AG04450 (cell line): ENCODE measurements at places on chromosomes 3 and 15.

DNA sequence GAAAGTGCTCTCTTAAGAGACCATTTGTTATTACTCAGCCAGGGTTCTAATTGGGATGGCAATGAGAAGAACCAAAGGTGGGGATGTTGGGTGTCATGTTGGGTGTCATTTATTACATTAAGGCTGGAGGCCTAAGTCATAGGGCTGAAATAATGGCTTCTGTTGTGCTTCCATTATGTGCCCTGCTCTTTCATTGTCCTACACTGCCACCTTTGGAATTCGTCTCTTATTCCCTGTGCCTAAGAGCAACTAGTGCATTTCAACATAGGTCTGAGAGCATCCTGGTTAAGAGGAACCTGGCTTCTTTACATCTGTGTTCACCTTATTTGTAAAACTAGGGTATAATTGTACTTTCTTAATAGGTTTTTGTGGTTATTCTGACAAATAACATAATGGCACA lies 32.2 kb downstream of the RIOX2 start:
- no peak for DNase-seq

- DNase-seq, result no peak
Measured at GRCh38 chr3:182303169-182303568, 490.1 kb upstream of the ATP11B start.

DNA sequence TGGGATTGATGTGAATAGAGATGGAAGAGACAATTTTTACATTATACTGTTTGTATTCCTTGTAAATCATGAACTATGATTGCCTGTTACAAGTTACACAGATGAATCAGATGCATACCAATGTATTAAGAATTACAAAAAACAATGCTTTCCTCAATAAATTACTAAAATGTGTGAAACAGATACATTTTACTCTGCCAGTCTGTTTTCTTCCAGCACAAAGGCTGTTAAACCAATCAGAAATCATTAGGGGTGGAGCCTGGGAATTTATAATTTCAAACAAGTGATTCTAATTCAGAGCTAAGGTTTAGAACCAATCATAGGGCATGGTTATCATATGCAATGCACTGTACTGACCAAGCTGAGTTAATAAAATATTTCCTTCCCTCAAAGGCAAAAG lies 21.8 kb upstream of the ANKRD28 start:
- DNase-seq, result no peak

- no peak for DNase-seq
Measured at GRCh38 chr15:33027306-33028035, 167.0 kb downstream of the FMN1 start.

DNA sequence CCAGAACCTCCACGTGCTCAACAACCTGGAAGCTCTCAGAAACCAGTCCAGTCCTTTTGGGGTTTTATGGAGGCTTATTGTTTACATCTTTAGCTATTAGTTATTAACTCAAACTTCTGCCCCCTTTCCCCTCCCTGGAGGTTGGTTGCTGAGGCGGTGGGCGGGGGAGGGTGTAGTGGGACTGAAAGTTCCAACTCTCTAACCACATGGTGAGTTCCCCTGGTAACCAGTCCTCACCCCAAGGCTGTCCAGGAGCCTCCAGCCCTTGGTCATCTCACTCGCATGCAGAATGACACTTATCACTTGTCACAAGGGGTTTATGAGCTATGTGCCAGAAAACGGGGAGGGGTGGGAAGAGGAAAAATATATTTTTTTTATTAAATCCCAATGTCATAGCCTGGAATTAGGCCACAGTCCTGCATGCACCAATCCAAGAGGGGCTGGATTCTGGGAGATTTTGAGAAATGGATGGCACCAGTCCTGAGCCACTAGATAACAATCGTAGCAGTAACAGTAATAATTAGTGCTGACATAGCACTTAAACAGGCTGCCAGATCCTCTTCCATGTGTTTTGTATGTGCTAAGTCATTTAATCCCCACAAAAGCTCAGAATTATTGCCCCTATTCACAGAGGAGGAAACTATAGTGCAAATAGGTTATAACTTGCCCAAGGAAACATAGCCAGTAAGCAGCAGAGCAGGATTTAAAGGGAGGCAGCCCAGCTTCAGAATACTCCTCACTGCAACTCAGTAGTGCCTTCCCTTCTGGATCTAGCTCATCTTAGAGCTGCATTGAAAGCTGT lies 85.7 kb downstream of the CRYGS start:
- DNase-seq, result no peak

DNA sequence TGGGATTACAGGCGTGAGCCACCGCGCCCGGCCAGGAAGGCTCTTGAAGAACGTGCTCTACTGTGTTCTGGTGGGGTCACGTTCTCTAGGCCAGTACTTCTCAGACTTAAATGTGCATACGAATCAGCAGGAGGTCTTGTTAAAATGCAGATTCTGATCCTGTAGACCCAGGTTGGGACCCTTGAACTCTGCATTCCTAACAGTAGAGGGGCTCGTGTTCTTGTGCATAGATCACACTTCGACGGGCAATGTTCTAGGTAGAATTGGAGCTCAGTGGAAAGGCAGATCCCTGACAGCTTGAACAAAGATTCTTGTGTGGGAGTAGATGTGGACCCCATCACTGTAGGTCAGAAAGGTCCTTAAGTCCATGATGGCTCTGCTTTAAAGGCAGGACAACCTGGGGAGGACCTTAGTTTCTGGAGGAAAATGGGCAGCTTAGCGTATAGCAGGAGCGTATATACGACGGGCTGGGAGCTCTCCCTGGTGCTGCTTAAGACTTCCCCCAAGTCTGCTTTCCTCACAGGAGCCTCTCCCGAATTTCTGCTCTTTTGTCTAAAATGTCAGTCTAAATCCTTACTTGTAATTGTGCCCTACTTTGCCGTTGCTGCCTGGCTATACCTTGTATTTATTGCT lies 16.9 kb upstream of the FAM81A start:
- no peak for DNase-seq

GRCh38 chr15:89335298-89336041 lies 846 bp upstream of the POLG start:
- DNase-seq, result no peak

DNA sequence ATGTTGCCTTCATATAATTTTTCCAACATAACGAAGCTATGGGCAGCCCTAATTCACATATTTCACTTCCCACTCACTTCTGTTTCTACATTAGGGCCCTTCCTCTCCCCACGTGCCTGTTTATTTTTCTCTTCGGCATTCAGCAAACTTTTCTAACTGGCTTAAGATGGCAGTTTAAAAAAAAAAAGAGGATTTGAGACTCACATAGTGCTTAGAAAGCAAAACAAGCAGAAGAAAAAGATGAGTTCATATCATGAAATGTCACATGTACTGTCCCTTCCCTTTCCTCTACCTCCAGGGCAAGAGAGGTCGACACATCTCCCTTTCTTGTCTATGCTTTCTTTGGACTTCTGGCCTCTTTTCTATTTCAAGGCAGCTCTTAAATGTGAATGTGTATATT lies 30.6 kb downstream of the SLC49A4 start:
- DNase-seq, result no peak

DNA sequence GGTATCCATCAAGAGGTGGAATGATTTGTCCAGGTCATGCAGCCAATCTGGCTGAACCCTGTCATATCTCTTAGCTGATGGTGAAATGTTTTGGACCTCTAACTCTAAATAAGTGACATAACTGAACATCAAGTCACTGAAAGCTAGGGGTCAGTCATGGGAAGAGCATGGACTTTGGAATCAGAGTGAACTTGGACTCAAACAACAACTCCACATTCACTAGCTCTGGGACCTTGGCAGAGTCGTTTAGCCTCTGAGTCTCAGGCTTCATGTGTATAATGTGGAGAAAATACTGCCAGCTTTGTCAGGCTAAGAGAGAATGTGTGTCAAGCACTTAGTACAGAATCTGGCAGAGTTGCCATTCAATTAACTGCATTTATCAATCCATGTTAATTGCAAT lies 557.8 kb upstream of the CFAP20DC start:
- DNase-seq, result no peak

DNA sequence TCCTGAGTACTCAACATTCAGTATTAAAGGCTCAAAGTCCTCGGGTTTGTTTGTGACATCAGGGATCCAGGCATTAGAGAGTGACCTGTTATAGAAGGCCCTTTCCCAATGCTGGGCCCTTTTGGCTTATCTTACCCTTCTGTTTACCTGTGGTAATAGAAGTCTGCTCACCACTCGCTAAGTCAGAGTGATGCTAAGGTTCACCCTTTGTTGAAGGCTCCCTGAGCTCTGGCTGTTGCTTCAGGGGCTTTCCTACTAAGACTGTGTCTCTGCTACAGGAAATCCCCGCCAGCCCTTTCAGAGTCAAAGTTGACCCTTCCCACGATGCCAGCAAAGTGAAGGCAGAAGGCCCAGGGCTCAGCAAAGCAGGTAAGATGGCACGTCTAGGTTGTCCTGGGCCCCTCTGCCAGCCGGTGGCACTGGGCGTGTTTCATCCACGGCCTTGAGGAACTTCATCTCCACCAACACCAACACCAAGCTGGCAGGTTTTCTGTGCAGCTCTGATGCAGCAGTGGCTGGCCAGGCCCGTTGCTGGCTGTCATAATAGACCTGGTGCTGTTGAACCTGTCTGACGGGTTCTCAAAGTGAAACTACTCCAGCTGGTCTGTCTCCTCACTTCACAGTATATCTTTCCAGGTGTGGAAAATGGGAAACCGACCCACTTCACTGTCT lies 99.1 kb downstream of the DNASE1L3 start:
- no peak for DNase-seq

DNA sequence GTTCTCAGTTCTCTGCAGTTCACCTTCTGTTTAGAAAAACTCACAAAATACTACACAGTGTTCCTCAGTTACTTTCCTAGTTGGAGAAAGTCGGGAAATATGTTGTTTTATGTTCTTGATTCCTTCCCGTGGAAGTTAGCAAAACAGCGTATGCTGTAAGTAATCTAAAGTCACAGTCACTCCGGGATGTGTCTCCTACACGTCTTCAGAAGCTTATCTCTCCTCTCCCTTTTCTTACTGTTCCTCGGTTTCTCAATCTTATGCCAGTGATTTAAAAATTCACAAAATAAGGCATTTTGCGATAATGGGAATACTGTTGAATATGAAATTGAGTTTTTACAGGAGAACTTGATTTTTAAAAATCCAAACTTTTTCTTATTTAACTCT lies 1.7 kb downstream of the HEG1 start:
- no peak for DNase-seq

DNA sequence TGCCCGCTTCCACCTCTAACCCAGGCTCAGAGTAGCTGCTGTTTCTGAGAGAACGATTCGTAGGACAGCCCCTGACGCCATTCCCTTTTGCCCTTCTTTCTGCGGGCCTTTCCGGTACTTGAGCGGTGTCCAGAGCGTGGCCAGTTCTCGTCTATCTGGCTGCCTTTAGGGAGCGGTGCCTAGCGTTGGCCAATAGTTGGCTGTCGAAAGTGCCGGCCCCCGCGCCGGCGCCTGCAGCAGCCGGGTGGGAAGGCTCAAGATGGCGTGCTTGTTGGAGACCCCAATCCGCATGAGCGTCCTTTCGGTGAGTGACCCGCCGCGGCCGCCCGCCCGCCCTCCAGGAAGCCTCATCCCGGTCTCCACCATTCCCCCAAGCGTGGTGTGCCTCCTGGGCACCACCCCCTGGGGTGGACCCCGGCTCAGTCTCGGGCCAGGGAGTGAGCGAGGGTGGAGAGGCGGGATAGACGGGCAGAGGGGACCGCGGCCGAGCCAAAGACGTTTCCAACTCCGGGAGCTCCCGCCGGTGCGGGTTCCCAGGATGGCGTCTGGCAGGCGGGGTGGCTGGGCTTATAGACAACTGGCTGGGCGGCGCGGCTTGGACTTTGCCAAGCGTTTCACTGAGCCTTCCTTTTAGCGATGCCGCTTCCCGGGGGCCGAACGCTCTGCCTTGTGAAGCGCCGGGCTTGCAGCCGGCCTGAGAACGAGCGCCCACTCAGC lies at the start of gene ARMC8:
Gene ARMC8 (plus strand): TSS at position 6 of the 717 bp plus-strand sequence. CDS start 254 bp downstream, at position 260.
- DNase-seq, result no peak

DNA sequence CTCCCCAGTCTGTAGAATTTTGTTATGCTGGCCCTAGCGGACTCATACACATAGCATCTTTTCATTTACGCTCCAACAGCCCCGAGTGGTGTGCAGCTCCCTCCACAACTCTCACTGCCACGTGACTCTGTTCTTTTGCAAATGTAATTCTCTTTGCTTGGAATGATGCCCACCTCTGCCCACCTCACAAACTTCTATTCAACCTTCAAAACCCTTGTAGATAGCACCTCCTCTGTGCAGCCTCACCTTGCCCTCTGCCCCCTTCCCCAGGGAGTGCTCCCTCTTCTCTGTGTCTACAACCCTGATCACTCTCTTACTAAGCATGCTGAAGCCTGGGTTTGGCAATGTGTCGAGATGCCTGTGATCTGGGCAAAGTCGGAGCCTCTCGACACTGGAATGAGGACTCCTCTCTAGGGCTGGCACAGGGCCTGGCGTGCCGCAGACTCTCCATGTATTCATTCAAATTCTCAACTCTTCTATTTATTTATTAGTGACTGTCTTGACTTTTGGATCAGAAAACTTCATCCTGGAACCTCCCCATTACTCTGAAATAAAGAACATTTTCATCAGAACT lies 73.5 kb downstream of the MGLL start:
- no peak for DNase-seq

DNA sequence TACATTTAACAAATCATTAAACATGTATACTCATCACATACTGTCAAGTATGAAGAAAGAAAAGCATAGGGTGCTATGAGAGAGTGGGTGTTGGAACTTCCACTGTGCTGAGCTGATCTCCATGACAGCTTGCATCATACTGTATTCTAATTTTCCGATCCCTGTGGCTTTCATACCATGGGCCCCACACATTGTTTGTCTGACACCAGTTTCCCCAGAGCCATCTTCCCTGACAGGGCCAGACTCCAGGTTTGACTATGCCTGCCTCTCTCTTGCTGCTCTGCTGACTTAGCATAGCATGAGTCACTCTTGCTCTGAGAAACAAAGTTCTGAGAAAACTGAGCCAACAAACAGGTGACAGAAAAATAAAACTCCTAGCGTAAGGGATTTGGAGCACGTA lies 37.0 kb upstream of the CASR start:
- no peak for DNase-seq

GRCh38 chr15:69990566-69991421 lies 106.9 kb downstream of the TLE3 start:
- no peak for DNase-seq
